ENCODE measurements at places on chromosomes 6 and 20.

GRCh38 chr6:44735630-44735963 is 348.1 kb downstream of the CDC5L start:
- DNase-seq, result no peak

- peak; percentile 85 for DNase-seq
These were observed 96.3 kb downstream of the RFPL4B start for GRCh38 chr6:112443179-112444065.

DNA sequence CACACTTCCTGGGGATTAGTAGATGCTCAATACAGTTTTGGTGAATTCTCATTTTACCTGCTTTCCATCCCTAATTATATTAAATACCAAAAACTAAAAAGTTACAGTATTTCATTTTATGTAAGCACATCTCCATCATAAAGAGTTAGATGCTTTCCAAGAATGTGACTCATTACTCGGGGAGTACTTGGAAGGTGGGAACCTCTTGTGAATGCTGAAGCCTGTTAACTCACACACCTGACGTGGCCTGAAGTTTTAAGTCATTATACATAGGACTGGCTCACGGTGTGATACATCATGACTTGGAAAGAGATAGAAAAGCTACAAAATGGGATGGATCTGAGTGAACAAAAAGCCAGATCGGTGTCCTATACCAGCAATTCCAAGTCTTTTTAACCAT is 2.2 kb upstream of the OSER1 start:
- DNase-seq, result no peak

- no peak for DNase-seq
These were observed 49.4 kb downstream of the PDSS2 start for GRCh38 chr6:107409942-107410341.

DNA sequence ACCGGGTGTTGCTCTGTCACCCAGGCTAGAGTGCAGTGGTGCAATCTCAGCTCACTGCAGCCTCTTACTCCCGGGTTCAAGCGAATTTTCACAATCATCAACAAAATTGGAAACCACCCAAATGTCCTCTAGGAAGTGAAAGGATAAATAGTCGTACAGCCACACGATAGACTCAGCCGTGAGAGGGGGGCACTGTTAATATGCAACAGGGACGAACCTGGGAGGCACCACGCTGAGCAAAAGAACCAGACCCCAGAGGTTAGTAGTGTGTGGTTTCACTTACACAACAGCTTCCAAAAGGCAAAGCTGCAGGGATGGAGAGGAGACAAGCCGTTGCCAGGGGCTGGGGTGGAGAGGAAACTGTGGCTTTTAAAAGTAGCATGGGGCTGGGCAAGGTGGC is 30.1 kb upstream of the NTSR1 start:
- no peak for DNase-seq

DNA sequence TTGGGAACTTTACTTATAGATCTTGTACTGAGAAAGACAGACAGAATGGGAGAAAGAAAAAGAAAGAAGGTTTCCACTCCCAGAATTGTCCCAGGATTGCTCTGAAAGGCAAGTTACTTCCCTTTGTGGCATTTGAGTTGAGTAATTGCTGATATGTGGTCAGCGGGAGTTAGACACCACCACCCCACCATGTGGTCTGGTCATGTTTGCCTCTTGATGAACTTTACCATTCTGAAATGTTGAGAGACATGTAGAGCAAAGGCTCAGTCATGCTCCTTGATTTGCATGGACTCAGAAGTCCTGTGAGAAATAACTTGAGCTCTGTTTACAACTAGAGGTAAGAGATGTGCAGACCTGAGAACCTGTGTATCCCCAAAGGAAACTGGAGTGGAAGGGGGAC is 17.1 kb downstream of the TCF21 start:
- no peak for DNase-seq

- DNase-seq, result no peak
These were observed 98.5 kb downstream of the PRDM1 start for GRCh38 chr6:106184629-106185028.

GRCh38 chr6:40330301-40330721 is 256.9 kb downstream of the LRFN2 start:
- DNase-seq, result peak; percentile 37

DNA sequence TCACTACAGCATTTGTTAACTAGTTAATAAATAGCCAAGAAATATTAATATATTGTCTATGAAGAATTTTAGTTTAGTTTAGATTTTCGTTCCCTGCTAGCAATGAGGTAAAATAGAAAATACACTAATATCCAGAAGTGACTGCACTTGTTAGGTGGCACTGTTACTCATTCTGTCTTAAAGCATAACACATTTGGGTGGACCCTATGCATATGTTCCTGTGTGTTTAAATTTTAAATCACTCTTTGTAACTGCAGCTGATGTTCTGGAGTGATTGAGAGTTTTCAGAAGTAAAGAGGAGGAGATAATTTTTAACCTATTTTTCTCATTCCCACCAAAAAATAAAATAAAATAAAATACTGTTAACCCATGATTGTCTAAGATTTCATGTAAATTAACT is 73.9 kb upstream of the SOX4 start:
- DNase-seq, result no peak

- DNase-seq, result no peak
These were observed 930.6 kb downstream of the KIF16B start for GRCh38 chr20:15642676-15643075.

- DNase-seq, result peak; percentile 15
These were observed 8.6 kb downstream of the ADTRP start for GRCh38 chr6:11769811-11770545.

- DNase-seq, result no peak
These were observed 172.8 kb downstream of the BACH2 start for GRCh38 chr6:90123831-90124230.

DNA sequence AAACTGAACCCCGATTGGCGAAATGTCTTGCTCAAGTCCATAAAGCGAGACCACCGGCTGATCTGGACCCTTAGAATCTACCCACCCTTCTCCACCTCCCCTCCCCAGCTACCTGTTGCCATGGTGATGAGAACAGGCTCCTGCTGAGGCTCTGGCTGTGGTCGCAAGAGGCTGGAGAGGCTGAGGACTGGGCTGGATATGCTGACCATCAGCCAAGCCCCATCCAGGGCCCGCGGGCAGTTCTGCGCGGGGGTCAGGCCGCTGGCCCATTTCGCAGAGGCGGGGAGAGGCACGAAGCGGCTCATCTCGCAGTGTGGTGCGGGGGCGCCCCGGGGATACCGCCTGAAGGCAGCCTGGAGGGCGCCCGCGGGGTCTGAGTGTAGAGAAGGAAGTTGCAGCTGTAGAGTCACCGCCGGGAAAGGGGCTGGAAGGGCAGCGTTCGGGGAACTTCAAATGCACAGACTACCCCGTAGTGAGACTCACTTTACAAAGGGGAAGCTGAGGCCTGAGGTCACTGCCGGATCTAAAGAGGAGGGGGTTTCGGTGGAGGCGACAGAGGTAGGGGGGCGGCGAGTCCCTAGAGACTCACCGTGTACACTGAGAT is 671 bp downstream of the TAPBP start:
- peak; percentile 48 for DNase-seq

- peak; percentile 88 for DNase-seq
These were observed 2.9 kb downstream of the RXRB start for GRCh38 chr6:33197431-33198048.

- no peak for DNase-seq
These were observed 4.5 kb downstream of the DPM1 start for GRCh38 chr20:50953821-50954220.

- DNase-seq, result no peak
These were observed 75.7 kb downstream of the MRPL14 start for GRCh38 chr6:44051515-44051914.

GRCh38 chr6:165967810-165968407 is 199.7 kb downstream of the TBXT start:
- no peak for DNase-seq

- DNase-seq, result no peak
These were observed 30.9 kb upstream of the OCSTAMP start for GRCh38 chr20:46581391-46581790.

All from NCI-H82 (cell line).